Glomerular endothelial cell (primary cell): ENCODE measurements at places on chromosomes 4 and X. TPM values are rescaled to one million over a fixed set of nuclear protein-coding genes. Genes with fewer than 3 reads are reported as not detected.

SNCA gene
- 52.2 and 79.8 TPM in 2 replicates for total RNA-seq

HTT gene
- total RNA-seq: 86.8 and 124 TPM in 2 replicates

GRCh38 chr4:1218634-1219565 lies 30.0 kb downstream of the CTBP1 start:
- DNase-seq: no peak

- no peak for DNase-seq
These were observed 365.9 kb downstream of the CXXC4 start for GRCh38 chr4:104128850-104129213.

DNA sequence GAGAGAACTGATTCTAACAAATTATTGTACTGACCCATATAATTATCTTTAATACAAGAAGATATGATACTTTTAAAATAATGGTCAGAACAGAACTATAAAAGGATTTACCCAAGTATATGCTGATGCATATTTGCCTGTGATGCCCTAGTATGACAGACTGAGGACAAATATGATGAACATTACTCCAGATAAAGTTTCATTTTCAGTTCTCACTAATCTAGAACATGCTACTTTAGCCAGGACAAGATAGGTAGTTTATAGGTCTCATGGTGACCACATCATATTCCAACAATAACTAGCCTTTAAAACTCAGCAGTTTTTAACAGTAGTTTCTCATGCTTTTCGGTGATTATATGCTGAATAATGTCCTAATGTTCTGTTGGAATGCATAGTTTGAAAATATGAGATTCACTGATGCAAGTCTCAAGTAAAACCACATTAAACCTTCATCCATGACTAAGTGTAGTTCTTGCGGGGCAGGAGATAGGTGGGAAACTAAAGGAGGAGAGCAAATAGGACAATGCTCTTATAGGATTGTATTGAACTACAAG lies 295.2 kb upstream of the AGA start:
- no peak for DNase-seq

DNA sequence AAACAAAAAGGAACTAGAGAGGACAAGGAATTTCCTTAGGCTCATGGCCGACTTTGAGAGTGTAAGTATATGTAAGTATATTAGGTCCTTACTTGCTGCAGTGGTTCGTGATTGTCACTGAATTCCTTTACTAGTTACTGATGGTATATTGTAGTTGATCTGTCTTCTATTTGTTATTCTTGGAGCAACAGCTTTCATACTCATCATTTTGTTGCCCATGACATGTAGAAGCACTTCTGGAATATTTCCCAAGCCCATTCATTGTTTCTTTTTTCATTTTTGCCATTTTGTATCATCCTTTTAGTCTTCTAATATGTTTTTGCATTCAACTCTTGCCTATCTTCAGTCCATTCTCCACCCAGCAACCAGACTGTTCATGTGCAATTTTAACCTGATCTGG lies 170.0 kb downstream of the ARHGAP10 start:
- DNase-seq: no peak

RAP1GDS1 gene
- total RNA-seq: 41.6 and 47.0 TPM in 2 replicates

FTSJ1 gene
- 55.6 and 77.5 TPM in 2 replicates for total RNA-seq

IQCM gene
- not detected in 2 replicates for total RNA-seq

DNA sequence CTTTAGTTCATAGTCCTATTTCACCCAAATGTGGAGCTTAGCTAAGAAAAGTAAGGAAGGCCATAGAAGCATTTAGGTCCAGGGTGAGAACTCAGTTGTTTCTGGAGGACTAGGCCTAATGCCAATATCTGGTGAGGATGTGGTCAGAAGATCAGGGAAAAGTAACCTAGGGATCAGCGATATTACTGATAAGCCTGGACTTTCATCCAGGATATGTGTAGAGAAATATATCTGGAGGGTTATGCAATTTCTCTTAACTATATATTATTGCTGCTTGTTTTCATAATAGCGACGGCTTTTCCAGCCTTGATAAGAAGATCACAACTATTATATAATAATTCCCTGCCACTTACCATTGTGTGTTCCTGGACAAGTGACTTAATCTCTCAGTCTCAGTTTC lies 81.1 kb downstream of the FRAS1 start:
- DNase-seq: no peak

DNA sequence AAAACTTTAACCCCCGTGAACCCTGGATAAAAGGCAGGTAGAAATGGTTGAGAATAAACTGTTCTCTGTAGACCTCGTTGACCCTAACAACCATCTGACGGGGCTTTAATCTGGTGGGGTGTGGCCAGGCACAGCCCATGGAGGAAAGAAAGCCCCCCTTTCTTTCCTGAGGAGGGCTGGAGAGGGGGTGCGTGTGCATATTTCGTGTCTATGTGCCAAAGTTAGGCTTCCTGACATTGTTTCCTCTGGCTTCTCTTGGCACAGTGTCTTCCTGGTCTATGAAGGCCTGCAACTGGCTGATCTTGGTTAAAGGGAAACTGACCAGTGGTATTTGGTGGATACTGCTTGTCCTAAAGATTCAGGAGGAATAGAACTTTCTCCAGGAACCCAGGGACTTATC lies 97.1 kb downstream of the MGST2 start:
- peak; percentile 86 for DNase-seq

SLC6A14 gene
- not detected in 2 replicates for total RNA-seq

- no peak for DNase-seq
These were observed 707.9 kb upstream of the PITX2 start for GRCh38 chr4:111330786-111331185.

GRCh38 chrX:107565015-107565414 lies 63.3 kb upstream of the PRPS1 start:
- DNase-seq: no peak

- no peak for DNase-seq
These were observed 19.8 kb upstream of the HSFX4 start for GRCh38 chrX:149909324-149910177.

DNA sequence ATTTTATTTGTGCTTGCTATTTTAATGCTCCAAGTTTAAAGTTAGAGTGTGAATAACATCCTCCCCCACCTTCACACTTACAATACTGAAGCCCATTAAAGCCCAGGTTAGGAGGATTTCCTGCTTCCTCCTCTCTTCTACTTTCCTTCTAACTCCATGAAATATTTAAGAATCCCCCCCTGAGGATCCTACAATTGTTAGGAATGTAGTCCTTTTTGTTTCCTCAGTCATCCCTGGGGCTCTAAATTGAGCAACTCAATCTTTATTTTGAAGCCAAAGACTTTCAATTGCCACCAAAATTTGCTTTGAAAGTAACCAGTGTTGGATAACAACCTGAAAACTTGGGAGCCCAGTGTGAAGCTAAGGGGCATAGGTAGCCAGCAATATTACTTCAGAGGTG lies 276.9 kb downstream of the FAM47A start:
- no peak for DNase-seq

GRCh38 chr4:30073011-30073710 lies 647.0 kb upstream of the PCDH7 start:
- no peak for DNase-seq

MAGEA9B gene
- total RNA-seq: not detected in 2 replicates

- DNase-seq: no peak
These were observed 19.4 kb upstream of the YTHDC1 start for GRCh38 chr4:68369142-68369805.

DNA sequence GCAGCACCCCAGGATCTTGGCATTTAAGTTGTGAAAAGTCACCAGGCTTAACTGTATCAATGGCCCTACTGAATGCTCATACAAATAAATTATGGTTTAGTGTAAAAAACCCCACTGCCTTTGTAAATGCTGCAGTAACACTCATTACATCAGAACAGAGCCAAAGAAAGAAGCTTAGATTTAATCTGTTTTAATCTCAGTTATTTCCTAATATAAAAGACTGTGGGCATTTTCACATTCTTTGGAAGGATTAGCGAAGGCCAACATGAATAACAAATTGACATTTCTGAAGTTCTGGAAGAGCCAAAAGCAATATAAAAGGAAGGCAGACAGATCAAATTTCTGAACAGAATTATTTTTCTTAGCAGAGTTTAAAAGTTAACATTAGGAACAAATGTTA lies 140.0 kb upstream of the HCCS start:
- DNase-seq: no peak

GRCh38 chr4:100340512-100341485 lies 150.5 kb upstream of the DDIT4L start:
- no peak for DNase-seq

DNA sequence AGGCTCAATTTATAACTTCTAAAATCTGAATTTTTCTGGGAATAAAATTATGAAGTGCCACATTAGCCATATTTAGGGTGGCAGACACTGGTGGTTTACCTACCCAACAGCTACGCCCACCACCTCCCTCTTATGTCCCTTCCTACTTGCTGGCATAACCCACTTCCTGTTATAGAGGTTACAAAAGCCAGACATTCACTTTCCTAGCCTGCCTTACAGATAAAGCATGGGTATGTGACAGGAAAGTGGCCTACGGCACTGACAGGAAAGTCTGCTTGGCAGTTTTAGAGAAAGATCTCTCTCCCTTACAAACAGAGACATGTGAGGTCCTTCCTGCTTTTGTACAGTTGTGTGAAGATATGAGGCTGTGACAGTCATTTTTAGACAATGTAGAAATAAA lies 12.4 kb downstream of the DDX53 start:
- DNase-seq: no peak

SLC38A5 gene
- total RNA-seq: 2.6 and 8.3 TPM in 2 replicates

DNA sequence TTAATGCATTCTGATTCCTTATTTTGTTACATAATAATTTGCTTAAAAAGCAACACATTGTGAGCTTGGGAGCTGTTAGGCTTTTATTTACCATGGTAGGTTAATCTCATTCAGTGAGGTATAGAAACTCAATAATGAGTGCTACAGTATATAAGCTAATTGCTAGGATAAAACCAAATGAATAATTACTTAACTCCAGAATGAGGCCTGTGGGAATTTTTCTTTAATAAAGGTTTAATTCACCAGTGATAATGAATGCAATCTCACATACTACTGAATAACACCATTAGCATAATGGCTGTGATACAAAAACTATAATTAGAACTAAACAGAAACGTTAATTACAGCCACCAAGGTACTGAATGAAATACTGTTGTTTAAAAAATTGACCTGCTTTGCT lies 326.3 kb downstream of the IQCM start:
- DNase-seq: no peak

DNA sequence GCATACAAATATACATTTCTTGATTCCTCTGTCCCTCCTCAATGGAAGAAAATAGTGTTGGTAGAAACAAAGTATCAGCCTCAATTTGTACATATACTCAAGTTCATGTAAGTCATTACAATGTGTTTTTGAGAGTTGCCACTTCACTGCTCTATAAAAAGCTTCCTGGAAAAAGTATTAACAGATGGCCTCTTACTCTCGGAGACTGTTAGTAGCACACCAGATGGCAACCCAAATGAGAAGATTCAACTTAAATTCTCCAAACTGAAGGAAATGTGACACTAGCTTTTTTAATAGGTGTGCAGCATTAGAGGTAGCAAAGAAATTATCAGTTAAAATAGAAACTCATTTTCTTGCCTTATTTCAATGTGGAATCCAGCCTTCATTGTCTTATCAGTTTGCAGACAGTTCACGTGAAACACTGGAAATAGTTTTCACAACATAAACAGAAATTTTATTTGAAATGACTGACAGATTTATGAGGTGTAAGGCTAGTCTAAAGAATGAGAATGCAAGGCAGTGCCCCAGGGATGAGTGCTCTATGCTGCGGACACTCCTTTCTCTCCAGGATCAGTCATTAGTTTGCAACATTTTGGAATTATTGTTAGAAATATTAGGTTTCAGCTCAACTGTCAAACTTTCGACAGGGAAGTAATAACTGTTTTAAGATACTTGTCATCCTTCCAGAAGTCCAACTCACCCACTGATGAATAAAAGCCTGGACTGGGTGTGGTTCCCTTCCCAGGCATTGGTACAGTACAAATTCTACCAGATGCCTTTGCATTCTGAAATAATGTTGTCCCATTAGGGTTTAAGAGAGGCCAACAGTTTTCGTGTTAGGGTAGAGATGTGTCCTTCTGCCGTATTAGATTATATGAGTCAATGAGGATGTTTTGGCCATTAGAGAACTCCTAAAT lies 50.9 kb downstream of the IDS start:
- DNase-seq: no peak

- DNase-seq: peak; percentile 25
These were observed 207.8 kb upstream of the DCAF8L1 start for GRCh38 chrX:28189011-28189410.

GRCh38 chrX:15158736-15159406 lies 111.0 kb downstream of the ASB9 start:
- no peak for DNase-seq

DNA sequence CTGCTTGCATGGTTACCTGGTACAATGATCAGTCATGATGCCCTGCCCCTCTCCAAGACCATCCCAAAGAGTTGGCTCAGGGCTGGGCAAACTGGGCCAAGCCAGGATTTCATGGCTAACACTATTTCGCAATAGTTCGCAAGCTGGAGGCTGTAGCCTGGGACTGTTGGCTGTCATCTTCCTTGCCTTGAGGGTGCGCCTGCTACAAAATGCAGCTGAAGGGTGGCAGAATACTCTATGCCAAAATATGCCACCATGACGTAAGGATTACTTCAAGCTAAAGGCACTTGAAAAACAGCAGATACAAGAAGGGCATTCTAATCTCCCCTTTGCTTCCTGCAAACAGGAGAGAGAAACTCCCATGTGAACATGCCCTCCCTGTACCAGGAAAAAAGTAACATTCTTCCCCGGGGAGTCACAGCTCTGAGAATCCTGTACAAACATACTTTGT lies 21.0 kb downstream of the SAT1 start:
- no peak for DNase-seq

PDE6B gene
- 0.39 and 1.5 TPM in 2 replicates for total RNA-seq
